ENCODE measurements at places on chromosomes 3 and 15. TPM values are rescaled to one million over a fixed set of nuclear protein-coding genes. Genes with fewer than 3 reads are reported as not detected.

DNA sequence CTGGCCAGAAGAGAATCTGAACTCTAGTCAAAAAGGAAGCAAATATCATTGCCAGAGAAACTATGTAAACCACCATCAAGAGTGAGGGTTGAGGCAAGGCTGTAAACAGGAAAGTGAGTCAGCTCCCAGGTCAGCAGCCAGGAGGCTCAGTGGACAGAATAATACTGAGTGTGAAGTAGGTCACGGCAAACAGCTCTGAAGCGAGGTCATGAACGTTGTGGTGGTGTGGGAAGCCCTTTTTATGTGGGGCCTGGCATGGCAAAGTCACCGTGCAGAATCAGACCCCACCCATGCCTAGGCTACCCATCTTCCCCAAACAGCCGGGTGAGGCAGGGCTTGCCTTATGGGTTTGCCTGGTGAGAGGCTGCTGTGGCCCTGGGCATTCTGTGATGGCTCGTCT lies 43.9 kb downstream of the THBS1 start:
- peak; percentile 78 for DNase-seq

DNA sequence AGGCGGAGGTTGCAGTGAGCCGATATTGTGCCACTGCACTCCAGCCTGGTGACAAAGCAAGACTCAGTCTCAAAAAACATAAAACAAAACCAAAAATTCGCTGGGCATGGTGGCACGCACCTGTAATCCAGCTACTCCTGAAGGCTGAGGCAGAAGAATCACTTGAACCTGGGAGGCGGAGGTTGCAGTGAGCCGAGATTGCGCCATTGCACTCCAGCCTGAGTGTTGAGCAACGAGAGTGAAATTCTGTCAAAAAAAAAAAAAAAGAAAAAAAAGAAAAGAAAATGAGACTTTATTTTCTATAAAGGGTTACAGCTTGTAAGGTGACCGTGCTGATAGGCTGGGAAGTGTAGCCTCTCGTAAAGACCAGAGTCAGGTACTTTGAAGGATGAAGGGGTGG lies 6.0 kb upstream of the HACD3 start:
- no peak for DNase-seq

DNA sequence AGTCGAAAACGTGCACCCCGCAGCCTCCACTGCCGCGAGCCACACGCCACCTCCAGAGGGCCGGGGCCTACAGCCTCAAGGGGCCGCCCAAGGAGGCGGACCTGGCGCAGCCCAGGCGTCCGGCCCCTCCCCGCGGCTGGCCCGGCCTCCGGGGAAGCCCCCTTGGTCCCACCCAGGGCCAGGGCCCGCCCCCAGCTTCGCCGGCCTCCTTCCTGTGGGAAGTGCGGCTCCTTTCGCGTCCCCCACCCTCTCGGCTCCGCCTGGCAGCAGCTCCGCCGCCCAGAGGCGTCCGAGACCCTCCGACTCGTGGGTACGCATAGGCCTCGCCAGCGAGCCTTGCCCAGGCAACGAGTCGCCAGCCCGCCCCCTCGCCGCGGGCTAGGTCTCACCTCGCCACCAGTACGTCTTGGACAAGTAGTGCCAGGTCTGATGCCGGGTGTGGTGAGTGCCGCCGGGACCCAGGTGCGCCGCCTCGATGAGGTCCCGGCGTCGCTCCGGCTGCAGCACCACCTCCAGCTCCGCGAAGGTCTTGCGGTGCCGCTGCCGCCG lies 642 bp downstream of the ZBTB11 start:
- DNase-seq, result peak; percentile 99

DNA sequence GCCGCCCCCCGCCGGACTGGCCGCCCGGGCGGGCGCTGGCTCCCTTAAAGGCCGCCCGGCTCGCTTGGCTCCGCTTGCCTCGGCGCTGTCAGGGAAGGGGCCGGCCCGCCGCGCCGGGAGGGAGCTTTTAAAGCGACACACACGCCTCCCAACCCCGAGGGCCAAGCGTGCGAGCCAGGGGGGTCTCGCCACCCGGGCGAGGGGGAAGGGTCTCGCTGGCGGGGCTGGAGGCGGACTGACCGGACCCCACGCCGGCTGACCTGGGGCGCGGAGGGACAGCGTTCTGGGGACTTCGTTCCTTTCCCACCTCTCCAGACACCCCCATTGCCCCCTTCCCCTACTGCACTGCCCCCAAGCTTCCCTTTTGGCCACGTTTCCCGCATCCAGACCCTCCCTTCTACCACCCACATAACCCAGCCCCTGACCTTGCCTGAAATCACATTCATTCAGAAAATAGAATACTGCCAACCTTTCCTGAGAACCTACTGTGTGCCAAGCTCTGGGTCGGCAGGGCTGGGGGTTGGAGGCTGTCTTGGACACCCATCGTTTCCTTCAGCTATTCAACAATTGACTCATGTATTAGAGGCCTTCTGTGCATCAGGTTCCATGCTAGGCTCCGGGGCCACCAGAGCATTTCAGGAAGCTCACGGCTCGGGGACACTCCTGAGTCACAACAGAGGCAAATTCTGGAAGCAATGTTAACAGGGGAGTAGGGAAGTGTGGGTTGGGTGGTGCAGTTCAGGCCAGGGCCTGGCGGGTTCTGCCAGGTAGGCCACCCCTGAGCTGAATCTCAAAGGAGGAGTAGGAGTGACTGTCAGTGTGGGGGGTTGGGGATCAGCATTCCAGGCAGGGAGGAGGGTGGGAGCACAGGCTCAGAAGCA lies at the start of gene INSYN1:
TSS of gene INSYN1 (minus strand) at position 102 of the 881 bp plus-strand sequence. CDS start 2,221 bp downstream, outside the sequence.
- peak; percentile 89 for DNase-seq

The CMTM8 gene
- 4.6 TPM for total RNA-seq

DNA sequence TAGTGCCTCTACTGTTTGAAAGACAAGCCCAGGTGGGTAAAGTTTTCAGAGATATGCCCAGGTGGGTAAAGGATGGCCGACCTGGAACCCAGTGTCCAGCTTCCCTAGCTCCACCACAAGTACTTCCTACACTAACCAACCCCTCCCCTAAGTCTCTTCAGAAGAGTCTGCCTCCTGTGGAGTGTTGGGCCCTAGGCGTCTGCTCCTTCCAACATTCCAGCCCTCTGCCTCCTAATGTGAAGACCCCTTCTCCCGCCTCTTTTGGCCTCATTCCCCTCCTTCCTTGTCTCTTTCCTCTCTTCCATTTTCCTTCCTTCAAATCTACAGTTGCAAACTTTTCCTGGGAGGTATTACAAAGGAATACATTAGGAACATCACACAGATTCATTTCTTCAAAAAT lies 38.6 kb downstream of the CNTN3 start:
- no peak for DNase-seq
